ENCODE measurements at places on chromosomes 6 and 20.

GRCh38 chr20:54172856-54173652 lies 732 bp downstream of the CYP24A1 start:
- no peak for DNase-seq

GRCh38 chr20:35020108-35020928 lies 64.7 kb downstream of the MYH7B start:
- DNase-seq: no peak

DNA sequence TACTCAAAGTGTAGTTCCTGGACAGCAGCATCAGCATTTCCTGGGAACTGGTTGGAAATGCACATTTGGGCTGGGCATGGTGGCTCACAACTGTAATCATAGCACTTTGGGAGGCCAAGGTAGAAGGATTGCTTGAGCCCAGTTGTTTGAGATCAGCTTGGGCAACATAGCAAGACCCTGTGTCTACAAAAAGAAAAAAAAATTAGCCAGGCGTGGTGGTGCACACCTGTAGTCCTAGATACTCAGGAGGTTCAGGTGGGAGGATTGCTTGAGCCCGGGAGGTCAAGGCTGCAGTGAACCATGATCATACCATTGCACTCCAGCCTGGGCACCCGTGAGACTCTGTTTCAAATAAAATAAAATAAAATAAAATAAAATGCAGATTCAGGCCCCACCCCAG lies 156.2 kb downstream of the CDC5L start:
- DNase-seq: no peak

- DNase-seq: no peak
These were observed 62.7 kb downstream of the FARS2 start for GRCh38 chr6:5323979-5324378.

- no peak for DNase-seq
These were observed 107.1 kb downstream of the CDYL start for GRCh38 chr6:4883298-4883697.

- no peak for DNase-seq
These were observed 130.0 kb downstream of the BTBD9 start for GRCh38 chr6:38509713-38510112.

DNA sequence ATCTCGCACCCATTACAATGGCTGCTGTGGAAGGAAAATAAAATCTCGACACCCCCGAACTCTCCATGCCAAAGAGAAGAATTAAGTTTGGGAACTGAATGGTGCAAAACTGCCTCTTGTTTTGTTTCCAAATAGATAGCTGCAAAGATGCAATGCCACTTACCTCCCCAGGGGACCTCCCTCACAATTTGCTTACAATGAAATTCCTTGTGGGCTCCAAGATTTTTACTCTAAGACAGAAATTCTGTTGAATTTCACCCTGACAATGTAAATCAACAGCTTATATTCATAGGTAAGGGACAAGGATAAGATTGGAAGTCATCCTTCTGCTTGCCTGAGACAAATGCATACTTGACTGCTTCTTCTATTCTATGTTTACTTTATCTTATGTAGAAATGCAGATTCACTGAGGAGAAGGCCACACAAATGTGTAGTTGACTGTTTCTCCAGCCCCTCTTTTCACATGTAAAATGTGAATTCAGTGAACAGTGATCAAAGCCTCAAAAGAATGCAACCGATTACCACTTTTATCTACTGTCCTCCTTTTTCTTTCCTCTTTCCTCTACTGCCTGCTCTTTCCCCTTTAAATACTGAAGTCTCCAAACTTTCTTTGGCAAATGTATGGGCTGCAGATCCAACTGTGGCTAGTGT lies 36.6 kb downstream of the ADGRF4 start:
- DNase-seq: no peak

GRCh38 chr6:169235286-169235685 lies 18.4 kb downstream of the THBS2 start:
- DNase-seq: no peak

GRCh38 chr6:75609639-75610590 lies 8.2 kb downstream of the SENP6 start:
- no peak for DNase-seq

- no peak for DNase-seq
These were observed 1.2 kb downstream of the NCOA5 start for GRCh38 chr20:46088409-46089166.

DNA sequence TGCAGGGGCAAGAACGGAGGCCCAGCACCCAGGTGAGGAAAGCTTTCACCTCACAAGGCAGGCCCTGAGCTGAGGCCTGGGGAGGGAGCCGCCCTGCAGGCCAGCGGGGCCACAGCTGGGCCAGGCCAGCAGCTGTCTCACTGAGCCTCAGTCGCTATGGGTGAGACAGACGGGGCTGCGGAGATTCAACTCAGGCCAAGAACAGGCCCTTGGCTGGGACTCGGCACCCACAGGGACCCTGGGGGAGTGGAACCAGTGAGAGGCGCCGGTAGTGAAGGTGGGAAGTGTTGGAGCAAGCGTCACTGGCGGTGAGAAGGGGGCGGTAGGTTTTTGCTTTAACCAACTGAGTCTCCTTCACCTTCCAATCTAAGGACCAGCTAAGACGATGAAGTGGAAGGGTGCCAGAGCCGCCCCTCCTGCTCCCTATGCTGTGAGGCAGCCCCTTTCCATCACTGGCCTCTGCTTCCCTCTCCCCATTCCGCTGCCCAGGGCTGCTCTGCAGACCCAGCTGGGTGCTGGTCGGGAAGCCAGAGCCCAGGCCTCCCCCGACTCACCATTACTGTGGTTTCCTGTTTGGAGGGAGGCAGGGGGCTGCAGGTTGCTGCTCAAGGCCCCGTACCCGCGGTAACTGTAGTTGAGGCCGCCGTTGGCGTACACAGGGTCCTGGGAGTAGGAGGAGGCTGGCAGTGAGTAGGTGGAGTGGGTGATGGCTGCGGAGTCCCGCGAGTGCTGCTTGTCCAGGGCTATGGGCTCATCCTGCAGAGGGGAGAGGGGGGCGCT lies 93.7 kb downstream of the ASXL1 start:
- no peak for DNase-seq

DNA sequence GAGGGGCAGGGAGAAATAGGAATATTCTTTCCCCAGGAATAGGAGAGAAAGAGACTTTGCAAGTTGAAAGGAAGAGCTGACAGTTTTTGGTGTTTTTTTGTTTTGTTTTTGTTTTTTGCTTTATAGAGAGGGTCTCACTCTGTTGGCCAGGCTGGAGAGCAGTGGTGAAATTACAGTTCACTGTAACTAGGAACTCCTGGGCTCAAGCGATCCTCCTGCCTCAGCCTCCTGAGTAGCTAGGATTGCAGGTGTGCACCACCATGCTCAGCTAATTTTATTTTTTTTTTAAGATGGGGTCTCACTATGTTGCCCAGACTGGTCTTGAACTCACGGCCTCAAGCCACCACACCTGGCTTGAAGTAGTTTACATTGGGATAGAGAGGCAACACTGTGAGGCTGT lies 8.0 kb upstream of the L3MBTL3 start:
- DNase-seq: no peak

GRCh38 chr6:40796260-40797221 lies 209.4 kb upstream of the LRFN2 start:
- no peak for DNase-seq

DNA sequence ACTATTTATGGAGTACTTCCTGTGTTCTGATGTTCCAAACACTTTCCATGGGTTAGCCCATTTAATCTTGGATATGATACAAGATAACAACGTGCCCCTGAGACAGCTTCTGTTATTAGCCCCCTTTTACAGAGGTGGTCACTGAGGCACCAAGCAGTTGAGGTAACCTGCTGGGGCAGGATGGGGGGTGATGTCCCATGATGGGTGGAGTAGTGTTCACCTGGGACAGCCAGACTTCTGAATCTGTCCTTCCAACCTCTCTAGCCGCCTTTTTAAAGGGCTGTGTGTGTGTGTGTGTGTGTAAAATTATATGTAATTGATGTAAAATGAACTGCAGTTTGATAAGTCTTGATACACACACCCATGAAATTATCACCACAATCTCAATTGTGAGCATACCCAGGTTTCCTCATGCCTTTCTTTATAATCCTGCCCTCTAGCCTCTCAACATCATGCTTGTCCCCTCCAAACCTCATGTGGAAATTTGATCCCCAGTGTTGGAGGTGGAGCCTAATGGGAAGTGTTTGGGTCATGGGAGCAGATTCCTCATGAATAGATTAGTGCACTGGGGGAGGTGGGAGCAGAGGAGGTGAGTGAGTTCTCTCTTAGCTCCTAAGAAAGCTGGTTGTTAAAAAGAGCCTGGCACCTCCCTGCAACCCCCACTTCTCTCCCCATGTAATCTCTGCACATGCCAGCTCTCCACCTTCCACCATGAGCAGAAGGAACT lies 39.2 kb downstream of the PLAGL2 start:
- DNase-seq: no peak

- no peak for DNase-seq
These were observed 113.4 kb downstream of the DACT2 start for GRCh38 chr6:168206186-168206585.

- no peak for DNase-seq
These were observed 139.3 kb upstream of the PMEPA1 start for GRCh38 chr20:57849121-57849520.

GRCh38 chr6:13480631-13481501 lies 6.5 kb downstream of the GFOD1 start:
- DNase-seq: no peak

GRCh38 chr20:38156888-38157634 lies 8.0 kb downstream of the TGM2 start:
- no peak for DNase-seq

- DNase-seq: no peak
These were observed 12.8 kb upstream of the SNAI1 start for GRCh38 chr20:49969946-49970345.

DNA sequence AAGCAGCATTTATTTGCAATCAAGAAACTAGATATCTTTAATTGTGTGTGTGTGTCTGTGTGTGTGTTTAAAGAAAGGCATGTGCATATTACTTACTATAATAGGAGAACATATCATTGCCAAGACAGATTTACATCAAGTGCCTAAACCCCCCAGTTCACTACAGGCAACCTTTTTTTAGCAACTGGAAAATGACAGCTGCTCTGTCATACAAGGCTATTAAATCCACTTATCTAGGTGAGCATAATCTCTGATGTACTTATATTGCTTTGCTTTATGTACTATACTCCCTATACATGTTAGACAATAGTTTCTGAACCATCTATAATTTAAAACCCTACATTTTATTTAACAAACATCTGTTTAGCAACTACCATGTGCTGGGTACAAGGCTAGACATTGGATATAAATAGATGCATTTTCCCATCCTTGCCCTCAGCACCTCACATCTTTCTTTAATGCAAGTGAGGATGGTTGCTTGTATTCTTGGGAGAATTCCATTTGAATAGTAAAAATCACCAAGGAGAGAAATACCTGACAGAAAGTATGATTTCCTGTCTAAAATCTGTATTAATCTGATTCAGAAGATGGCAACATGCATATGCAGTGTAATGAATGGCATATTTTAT lies 398.3 kb downstream of the LAMA2 start:
- peak; percentile 22 for DNase-seq

- DNase-seq: no peak
These were observed 11.9 kb downstream of the BHLHE23 start for GRCh38 chr20:62994869-62995281.

- no peak for DNase-seq
These were observed at the start of gene RSPH9 for GRCh38 chr6:43644940-43645612. RSPH9 (plus strand) TSS chr6:43645036; CDS start chr6:43645099, 63 bp downstream.

- DNase-seq: no peak
These were observed 25.8 kb downstream of the B4GALT5 start for GRCh38 chr20:49687595-49688567.

- no peak for DNase-seq
These were observed 260.0 kb downstream of the ERMARD start for GRCh38 chr6:170011204-170012036.

GRCh38 chr6:454148-454991 lies 62.8 kb downstream of the IRF4 start:
- DNase-seq: no peak

DNA sequence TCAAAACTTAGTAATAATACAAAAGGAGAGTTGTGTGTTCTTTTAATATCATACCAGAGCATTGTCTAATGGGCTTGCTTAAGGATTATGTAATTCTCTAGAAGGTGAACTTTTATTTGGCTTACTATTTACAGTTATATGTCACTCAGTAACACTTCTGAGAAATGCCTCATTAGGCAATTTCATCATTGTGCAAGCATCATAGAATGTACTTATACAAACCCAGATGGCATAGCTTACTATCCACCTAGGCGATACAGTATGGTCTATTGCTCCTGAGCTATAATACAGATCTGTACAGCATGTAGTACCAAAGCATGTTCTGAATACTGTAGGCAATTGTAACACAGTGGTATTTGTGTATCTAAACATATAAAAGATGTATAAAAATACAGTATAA lies 340.1 kb downstream of the PHF3 start:
- no peak for DNase-seq

DNA sequence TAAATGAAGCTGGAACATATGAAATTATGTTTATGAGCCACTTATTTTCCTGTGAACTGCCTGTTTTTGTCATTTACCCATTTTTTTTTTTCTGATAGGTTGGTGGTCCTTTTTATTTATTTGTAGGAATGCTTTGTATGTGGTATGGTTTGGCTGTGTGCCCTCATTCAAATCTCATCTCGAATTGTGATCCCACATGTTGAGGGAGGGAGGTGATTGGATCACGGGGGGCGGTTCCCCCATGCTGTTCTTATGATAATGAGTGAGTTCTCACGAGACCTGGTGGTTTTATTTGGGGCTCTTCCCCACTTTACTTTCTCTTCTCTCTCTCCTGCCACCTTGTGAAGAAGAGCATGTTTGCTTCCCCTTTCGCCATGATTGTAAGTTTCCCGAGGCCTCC lies 77.3 kb downstream of the CDH26 start:
- no peak for DNase-seq

DNA sequence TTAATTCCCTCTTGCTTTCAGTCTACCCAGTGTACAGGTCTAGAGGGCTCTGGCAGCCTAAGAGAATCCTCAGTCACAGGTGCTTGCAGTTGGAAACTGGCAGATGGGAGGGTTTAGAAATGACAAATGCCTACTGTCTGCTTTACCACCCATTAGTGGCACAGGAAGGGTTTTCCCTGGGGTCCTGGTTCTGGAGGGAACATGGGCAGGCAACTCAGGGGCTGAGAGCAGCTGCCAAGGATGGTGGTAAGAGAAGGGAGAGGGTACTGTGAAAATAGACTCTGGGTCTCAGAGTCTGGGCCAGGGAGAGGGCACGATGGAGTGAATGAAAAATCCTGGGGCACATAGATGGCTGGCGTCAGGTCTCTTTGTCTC lies 103.5 kb downstream of the TCP11 start:
- DNase-seq: no peak

GRCh38 chr6:37048851-37049757 lies 43.6 kb downstream of the FGD2 start:
- no peak for DNase-seq

Measured in NCI-H2081 treated with DMSO at 0.1 percent for 48 hours (cell line).